ENCODE measurements at places on chromosomes 12 and 14. TPM values are rescaled to one million over a fixed set of nuclear protein-coding genes. Genes with fewer than 3 reads are reported as not detected.

- no peak overlapping the region for H3K4me3 ChIP-seq
- no peaks in the 10 kb centered on the region for H3K27me3 ChIP-seq
- DNase-seq, result no peak
- peak overlapping the region; percentile 23 for H3K27ac ChIP-seq
Observed at GRCh38 chr14:100018482-100018881, 46.7 kb upstream of the EVL start.

DNA sequence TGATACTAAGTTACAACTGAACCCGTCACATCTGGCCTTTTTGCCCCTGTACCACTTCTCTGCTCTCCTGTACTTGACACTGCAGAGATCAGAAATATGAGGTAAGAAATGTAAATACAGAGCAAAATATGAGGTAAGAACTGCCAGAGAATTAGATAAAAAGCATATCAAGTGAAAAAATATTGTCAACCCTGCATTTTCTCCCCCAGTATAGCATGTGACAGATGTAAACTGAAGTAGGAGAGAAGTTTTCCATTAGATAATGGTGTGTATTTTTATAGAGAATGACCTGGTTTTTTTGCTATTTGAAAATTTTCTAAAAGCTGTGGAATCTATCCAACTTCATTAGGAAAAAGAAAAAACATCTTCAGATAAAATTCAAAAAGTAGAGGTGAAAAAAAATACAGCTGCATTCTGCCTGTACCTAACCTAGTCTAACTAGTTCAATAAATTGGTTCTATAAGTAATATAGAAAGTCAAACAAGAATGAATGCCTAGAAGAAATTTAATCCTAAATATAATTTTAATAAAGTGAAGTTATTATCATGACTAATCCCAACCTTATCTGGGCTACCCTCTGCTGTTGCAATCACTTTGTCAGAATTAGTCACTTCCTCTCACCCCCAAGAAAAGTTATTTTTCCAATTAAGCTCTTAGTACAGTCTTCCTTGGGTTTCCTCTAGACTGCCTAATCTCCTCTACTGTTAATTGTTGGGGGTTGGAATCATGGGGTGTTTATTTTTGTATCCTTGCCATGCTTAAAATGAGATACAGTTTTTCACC, 210.0 kb downstream of the RASSF9 start:
- H3K4me1 ChIP-seq, result peaks cover 16% of the 10 kb centered on the region
- DNase-seq, result no peak
- no peaks in the 10 kb centered on the region for H3K27me3 ChIP-seq
- H3K36me3 ChIP-seq, result no peaks in the 10 kb centered on the region
- no peak overlapping the region for H3K4me3 ChIP-seq

- no peak for DNase-seq
- H3K27ac ChIP-seq, result no peak overlapping the region
- no peak overlapping the region for H3K4me3 ChIP-seq
- no peaks in the 10 kb centered on the region for H3K36me3 ChIP-seq
- H3K27me3 ChIP-seq, result no peaks in the 10 kb centered on the region
- H3K4me1 ChIP-seq, result no peaks in the 10 kb centered on the region
Observed at GRCh38 chr12:2082321-2082720, 29.5 kb downstream of the CACNA1C start.

- no peaks in the 10 kb centered on the region for H3K4me1 ChIP-seq
- DNase-seq, result no peak
- no peak overlapping the region for H3K27ac ChIP-seq
- no peaks in the 10 kb centered on the region for H3K27me3 ChIP-seq
Observed at GRCh38 chr12:65568517-65568916, 255.8 kb upstream of the HMGA2 start.

DNA sequence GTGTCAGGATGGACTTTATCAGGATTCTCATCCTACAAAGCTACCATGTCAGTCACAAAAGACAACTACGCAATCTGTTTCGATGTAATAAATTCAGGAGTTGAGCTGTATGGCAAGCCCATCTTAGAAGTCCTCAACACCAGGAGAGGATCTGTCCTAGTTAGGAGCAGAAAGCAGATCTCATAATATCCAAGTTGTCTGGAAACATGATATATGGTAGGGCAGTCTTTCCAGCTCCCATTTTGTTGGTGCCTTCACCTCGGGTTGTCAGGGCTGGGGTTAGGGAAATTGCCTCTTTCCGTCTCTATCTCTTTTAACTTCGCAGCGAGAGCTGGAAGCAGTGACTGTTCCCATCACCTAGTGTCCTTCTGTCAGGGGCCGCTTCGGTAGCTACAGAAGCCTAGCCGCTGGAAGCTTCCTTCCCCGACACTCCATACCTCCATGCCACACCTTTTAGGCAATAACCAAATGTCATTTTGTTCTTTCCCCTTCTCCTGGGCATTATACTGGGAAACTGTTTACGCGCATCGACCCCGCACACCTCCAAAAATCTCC, 1.4 kb downstream of the NIN start:
- peak overlapping the region; percentile 95 for H3K4me3 ChIP-seq
- DNase-seq, result no peak
- peaks cover 30% of the 10 kb centered on the region for H3K4me1 ChIP-seq
- no peak overlapping the region for H3K27ac ChIP-seq

GRCh38 chr12:19614601-19615383, 175.5 kb downstream of the AEBP2 start:
- no peaks in the 10 kb centered on the region for H3K27me3 ChIP-seq
- H3K36me3 ChIP-seq, result no peaks in the 10 kb centered on the region
- H3K27ac ChIP-seq, result no peak overlapping the region
- no peak overlapping the region for H3K4me3 ChIP-seq
- DNase-seq, result no peak

The GSG1 gene
- total RNA-seq, result not detected

- H3K4me1 ChIP-seq, result peaks cover 14% of the 10 kb centered on the region
- no peak overlapping the region for H3K4me3 ChIP-seq
- no peaks in the 10 kb centered on the region for H3K27me3 ChIP-seq
Observed at GRCh38 chr14:100549834-100550625, 37.2 kb downstream of the BEGAIN start.

The KRT8 gene
- 52.8 TPM for total RNA-seq

DNA sequence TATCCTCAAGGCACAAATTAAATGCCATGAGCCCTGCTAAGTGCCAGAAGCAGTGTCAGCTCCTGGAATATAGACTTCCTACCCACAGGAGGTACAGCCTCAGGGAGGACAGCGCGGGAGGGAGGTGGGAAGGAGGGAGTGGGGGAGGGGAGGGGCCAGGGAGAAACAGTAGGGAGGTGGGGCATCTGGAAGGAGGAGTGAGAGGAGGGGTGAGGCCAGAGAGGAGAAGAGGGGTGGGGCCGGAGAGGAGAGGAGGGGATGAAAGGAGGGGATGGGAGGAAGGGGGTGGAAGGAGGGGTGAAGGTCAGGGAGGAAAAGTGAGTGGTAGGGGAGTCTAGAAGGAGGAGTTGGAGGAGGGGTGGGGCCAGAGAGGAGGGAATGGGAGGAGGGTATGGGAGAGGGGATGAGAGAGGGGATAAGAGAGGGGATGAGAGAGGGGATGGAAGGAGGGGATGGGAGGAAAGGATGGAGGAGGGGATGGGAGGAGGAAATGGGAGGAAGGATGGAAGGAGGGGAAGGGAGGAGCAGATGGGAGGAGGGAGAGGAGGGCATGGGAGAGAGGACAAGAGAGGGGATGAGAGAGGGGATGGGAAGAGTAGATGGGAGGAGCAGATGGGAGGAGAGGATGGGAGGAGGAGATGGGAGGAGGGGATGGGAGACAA, 9.2 kb upstream of the CCDC197 start:
- H3K27me3 ChIP-seq, result no peaks in the 10 kb centered on the region
- H3K4me1 ChIP-seq, result no peaks in the 10 kb centered on the region
- H3K4me3 ChIP-seq, result no peak overlapping the region
- H3K27ac ChIP-seq, result no peak overlapping the region

DNA sequence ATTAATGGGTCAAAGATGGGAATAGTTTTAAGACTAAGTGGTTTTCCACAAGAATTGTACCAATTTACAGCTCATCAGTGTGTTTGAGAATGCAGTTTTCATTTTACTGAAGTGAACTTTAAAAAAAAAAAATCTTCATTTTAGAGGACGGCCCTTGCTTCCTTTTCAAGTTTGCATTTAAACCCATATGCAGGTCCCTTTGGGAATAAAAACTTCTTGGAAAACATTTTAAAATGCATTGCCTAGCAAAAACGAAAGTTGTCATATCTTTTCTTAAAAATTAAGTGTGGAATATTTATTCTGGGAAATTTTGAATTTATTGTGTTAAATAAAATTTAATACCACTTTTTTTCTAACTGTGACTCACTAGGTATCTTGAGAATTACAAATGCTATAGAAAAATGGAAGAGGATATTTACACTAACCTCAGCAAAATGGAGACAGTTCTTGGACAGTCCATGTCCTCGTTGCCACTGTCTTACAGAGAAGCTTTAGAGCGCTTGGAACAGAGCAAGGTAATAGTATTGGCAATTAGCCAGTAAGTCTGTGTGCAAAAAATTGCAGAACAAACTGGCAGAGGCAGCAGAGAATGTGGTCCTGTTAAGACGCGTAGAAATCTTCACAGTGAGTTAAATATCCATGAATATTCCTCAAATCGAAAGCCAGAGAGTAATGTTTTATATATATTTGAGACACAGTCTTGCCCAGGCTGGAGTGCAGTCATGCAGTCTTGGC, 209.7 kb downstream of the SYNE2 start:
- no peak overlapping the region for H3K27ac ChIP-seq
- no peaks in the 10 kb centered on the region for H3K27me3 ChIP-seq
- no peak overlapping the region for H3K4me3 ChIP-seq
- H3K36me3 ChIP-seq, result no peaks in the 10 kb centered on the region

The MYL6 gene
- 1,576 TPM for total RNA-seq

The ARMH4 gene
- total RNA-seq, result 8.9 TPM

DNA sequence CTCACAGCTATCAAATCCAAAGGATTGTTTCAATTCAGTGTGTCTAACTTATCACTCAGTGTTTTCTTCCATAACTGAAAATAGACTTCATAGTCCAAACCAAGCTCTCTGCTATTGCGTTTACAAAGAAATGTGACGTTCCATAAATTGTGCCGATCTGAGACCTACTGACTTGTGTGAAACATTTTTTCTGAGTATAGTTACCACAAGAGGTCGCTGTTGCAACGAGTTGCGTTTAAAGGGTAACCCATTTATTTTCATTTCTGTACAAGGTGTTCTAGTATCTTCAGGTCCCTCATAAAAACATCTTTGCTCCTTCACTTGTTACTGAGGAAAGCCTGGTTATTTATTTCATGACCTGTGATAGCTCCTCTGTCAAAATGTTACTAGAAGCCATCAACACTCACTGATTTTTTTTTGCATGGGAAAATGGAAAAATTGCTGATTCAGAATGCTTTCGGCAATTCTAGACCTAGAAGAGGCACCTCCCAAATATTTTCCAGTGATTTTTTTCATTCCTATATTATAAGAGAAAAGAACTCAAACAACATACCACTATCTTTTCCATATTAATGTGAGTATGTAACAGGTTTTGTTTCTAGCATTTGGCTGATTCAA, 60.9 kb upstream of the OR4E1 start:
- no peaks in the 10 kb centered on the region for H3K4me1 ChIP-seq
- H3K36me3 ChIP-seq, result no peaks in the 10 kb centered on the region
- no peaks in the 10 kb centered on the region for H3K27me3 ChIP-seq
- H3K4me3 ChIP-seq, result no peak overlapping the region

- no peak overlapping the region for H3K4me3 ChIP-seq
- peaks cover 4% of the 10 kb centered on the region for H3K4me1 ChIP-seq
- no peak for DNase-seq
- H3K36me3 ChIP-seq, result no peaks in the 10 kb centered on the region
- no peaks in the 10 kb centered on the region for H3K27me3 ChIP-seq
- no peak overlapping the region for H3K27ac ChIP-seq
Observed at GRCh38 chr14:98826618-98827017, 445.4 kb downstream of the BCL11B start.

DNA sequence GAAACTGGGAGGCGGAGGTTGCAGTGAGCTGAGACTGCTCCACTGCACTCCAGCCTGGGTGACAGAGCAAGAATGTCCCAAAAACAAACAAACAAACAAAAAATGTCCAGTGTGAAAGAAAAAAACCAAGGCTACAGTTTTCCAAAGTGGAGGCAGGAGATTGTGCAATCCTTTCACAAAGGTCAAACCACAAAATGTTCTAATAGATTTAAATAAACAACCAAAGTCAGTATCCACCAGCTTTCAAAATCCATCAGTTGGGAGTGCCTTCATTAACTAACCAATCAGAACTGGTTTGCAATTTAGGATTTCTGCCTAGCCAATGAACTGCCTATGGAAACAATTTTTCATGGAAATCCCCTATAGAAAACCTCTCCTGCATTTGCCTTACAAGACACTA, 52.3 kb upstream of the TRIM9 start:
- H3K27ac ChIP-seq, result no peak overlapping the region
- no peak for DNase-seq
- no peak overlapping the region for H3K4me3 ChIP-seq
- no peaks in the 10 kb centered on the region for H3K27me3 ChIP-seq
- H3K36me3 ChIP-seq, result no peaks in the 10 kb centered on the region
- no peaks in the 10 kb centered on the region for H3K4me1 ChIP-seq

DNA sequence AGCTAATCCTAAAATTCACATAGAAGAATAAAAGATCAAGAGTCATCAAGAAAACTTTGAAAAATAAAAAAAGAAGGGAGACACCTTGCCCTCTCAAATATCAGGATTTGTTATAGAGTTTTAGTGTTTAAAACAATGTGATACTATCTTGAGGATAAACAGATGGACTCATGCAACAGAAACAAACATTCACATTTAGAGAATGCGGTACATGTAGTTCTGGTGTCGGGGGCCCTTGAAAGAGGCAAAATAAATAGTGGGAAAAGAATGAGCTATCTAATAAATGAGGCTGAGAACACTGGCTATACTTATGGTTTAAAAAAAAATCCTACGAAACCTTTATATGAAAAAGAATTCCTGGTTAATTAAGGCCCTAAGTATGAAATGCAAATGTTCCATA, 127.7 kb downstream of the LLPH start:
- no peaks in the 10 kb centered on the region for H3K4me1 ChIP-seq
- H3K4me3 ChIP-seq, result no peak overlapping the region
- H3K27me3 ChIP-seq, result peaks cover 3% of the 10 kb centered on the region
- no peak overlapping the region for H3K27ac ChIP-seq

DNA sequence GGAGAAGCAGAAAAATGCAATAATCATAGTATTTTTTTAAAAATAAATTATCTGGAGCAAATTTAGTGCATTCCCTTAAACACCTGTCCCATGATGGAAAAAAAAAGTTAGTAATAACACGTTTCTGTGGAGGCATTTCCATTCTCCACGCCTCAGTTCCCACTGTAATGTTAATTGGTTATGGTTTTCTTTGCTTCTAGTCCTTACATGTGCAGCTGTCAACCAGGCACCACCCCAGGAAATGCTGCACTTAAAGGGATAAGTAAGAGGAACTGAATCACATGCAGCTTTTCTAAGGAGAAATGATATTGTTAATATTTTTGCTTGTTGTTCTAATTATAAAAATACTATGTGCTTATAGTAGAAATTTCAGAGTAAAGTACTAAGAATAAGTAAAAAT, 240.3 kb downstream of the ZFP36L1 start:
- no peak overlapping the region for H3K4me3 ChIP-seq
- no peaks in the 10 kb centered on the region for H3K27me3 ChIP-seq

- no peaks in the 10 kb centered on the region for H3K27me3 ChIP-seq
- no peaks in the 10 kb centered on the region for H3K4me1 ChIP-seq
- no peak overlapping the region for H3K4me3 ChIP-seq
- no peaks in the 10 kb centered on the region for H3K36me3 ChIP-seq
- no peak for DNase-seq
Observed at GRCh38 chr12:101927999-101928398, 50.6 kb downstream of the DRAM1 start.

The GYS2 gene
- not detected for total RNA-seq

All from adrenal gland (tissue), 19 donors.